ENCODE measurements at places on chromosomes 6 and 20. TPM values are rescaled to one million over a fixed set of nuclear protein-coding genes. Genes with fewer than 3 reads are reported as not detected.

Gene LIME1
- polyA plus RNA-seq: 12.4 TPM

- no peak for DNase-seq
Measured at GRCh38 chr6:83867527-83868161, 8.2 kb downstream of the CYB5R4 start.

GRCh38 chr6:53912661-53913060, 117.9 kb downstream of the LRRC1 start:
- DNase-seq: no peak

DNA sequence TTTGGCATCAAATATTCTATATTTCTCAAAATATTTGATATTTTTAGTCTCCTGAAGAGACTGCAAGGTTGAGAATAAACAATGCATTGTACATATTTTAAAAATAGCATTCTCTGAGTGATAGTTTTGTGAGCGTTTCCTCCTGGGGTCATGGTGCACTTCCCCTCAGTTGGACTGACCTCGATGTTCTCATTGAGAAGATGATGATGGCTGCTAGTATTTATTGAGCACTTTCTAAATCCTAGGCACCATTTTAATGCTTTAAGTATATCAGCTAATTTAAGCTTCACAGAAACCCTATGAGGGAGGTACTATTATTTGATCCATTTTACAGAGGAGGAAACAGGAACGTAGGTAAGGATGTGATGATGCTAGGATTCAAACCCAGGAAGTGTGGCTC, 18.2 kb downstream of the DSE start:
- no peak for DNase-seq

DNA sequence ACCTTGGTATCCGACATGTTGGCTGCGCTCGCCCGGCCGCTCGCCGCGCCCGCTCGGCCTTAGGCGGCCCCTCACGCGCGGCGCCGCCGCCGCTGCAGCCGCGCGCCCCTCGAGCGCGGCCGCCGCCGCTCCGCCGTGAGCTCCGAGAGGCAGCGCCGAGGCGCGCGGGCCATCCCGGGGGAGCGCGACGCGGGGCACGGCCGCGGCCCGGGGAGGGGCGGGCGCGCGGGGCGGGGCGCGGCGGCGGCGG, at the start of gene KIF13A:
Gene KIF13A (minus strand): TSS at position 189 of the 250 bp plus-strand sequence. CDS start 172 bp downstream, at position 17.
- no peak for DNase-seq

DNA sequence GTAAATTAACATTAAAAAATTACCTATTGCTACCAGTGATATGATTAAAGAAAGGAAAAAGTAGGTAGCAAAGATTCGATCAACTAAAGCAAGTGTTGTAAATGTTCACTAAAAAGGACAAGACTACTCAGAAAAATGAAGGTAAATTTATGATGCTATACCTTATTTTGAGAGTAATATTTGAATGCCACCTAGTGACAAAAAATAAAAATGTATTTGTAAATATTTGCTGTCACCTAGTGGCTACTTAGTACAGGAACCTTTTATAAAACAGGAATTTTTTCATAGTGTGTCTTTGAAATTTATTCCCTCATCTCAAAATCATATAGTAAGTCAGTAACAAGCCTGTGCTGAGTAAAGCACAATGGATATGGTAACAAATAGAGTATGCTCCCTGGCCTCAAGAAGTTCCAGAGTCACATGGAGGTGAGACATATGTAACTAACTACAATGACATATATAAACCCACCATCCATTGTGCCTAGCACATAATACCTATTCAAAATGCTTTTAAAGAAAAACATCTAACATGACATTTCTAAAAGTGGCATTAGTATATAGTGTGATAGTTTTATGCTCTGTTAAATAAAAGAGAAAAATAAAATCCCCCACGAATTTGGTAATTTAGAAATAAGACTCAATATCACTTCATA, 193.1 kb upstream of the SIM1 start:
- DNase-seq: peak; percentile 16

DNA sequence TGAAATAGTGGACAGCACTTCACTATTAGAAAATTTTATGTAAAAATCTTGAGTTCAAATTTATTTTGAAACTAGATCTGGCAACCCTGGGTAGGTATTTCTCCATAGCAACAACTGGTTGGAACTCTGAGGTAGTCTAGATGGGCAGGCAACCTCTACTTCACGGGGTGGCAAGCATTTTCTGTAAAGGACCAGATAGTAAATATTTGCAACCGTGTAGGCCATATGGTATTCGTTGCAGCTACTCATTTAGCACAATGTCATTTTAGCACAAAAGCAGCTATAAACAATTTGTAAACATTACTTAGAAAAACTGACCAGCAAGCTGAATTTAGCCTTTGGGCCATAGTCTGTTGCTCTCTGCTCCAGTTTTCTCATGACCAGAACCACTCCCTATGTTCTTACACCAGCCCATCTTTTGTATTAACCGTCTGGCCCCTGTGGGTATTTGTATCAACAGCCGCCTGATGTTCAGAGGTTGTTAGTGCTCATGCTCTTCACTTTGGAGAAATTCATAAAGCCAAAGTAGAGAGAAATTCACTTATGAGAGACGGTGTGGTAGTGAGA, 29.2 kb downstream of the LGSN start:
- DNase-seq: no peak

Gene SOX18
- polyA plus RNA-seq: 8.0 TPM

Gene WFDC12
- polyA plus RNA-seq: not detected

Gene DDR1
- polyA plus RNA-seq: 196 TPM

DNA sequence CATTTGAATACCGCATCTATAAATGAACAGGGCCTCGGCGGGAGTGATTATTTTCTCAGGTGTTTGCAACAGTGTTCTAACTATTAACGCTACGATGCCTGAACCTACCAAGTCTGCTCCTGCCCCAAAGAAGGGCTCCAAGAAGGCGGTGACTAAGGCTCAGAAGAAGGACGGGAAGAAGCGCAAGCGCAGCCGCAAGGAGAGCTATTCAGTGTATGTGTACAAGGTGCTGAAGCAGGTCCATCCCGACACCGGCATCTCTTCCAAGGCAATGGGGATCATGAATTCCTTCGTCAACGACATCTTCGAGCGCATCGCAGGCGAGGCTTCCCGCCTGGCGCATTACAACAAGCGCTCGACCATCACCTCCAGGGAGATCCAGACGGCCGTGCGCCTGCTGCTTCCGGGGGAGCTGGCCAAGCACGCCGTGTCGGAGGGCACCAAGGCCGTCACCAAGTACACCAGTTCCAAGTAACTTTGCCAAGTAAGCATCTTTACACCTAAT, 70.9 kb downstream of the HFE start:
- no peak for DNase-seq

DNA sequence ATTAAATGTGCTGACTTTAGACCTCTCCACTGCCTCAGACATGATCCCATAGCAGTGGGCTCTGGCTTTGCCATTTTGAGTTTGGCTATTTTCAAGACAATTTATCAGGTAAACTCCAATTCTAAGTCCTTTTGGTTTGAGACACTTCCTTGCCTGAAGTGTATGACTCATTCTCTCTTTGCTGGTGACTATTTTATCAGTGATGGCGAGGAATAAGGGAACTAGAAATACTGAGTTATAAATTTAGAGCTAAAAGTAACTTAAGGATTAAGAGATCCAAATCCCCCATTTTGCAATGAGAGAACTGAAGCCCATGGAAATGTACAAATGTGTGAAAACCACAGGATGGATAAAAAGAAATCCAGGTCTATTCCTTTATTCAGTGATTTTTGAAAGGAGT, 30.9 kb upstream of the CD83 start:
- DNase-seq: no peak

DNA sequence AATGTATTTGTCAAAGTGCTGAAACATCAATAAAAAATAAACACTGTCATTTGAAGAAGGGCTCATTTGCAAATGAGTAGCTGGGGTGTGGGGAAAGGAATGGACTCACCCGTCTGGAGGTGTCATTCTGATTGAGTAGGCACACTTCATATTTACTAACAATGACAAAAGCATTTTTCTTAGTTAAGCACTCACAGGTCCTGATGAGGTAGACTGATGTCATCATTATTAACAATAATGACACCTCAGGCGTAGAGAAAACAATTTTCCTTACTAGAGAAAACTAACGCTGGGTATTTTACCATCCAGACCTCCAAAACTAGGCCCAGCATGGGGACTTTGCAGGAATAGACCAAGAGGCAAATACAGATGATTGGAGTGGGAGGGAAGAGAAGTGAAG, 76.0 kb downstream of the UNC5CL start:
- DNase-seq: no peak

- DNase-seq: no peak
Measured at GRCh38 chr6:157645201-157645795, 177.7 kb upstream of the SNX9 start.

Gene ASIP
- 0.40 TPM for polyA plus RNA-seq

Gene LINC00237
- not detected for polyA plus RNA-seq

Gene MAP3K5
- polyA plus RNA-seq: 8.4 TPM

DNA sequence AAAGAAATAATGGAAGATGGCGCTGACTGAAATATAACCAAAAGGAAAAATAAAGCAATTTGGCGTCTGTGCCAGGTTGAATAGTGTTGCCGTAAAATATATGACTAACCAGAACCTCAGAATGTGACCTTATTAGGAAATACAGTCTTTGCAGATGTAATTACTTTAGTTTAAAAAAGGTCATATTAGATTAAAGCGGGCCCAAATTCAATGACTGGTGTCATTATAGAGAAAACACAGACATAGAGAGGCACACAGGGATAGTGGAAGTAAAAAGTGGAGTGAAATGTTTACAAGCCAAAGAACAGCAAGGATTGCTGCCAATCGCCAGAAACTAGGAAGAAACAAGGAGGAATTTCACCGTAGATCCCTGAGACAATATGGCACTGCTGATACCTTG, 521.2 kb downstream of the FRK start:
- DNase-seq: no peak

GRCh38 chr6:128339635-128340450, 180.6 kb downstream of the PTPRK start:
- DNase-seq: peak; percentile 40

DNA sequence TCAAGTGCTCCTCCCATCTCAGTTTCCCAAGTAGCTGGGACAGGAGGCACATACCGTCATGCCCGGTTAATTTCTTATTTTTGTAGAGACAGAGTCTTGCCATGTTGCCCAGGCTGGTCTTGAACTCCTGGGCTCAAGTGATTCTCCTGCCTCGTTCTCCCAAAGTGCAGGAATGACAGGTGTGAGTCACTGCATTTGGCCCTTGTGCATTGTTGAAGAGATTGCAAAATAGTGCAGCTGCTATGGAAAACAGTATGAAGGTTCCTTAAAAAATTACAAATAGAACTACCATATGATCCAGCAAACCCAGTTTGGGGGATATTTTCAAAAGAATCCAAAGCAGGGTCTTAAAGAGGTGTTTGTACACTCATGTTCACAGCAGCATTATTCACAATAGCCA, 69.1 kb downstream of the GJA10 start:
- no peak for DNase-seq

DNA sequence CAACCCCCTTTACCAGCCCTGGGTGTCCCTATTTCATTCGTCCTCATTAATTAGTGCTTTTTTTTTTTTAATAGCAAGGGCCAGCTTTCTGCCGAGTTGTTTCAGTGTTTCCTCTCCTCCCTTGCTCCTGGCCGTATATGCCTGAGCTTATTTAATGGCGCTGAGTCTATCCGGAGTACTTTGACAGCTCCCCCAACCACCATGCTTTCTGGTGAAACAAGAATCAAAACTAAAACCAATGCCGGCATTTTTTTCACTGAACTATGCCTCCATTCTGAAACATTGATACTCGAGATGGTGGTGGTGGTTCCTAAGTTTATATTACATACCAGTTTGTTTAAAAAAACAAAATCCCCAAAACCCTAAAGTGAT, 1.2 kb downstream of the DCBLD1 start:
- peak; percentile 16 for DNase-seq

- no peak for DNase-seq
Measured at GRCh38 chr6:166019214-166019613, 148.4 kb downstream of the TBXT start.

Gene PGC
- not detected for polyA plus RNA-seq

DNA sequence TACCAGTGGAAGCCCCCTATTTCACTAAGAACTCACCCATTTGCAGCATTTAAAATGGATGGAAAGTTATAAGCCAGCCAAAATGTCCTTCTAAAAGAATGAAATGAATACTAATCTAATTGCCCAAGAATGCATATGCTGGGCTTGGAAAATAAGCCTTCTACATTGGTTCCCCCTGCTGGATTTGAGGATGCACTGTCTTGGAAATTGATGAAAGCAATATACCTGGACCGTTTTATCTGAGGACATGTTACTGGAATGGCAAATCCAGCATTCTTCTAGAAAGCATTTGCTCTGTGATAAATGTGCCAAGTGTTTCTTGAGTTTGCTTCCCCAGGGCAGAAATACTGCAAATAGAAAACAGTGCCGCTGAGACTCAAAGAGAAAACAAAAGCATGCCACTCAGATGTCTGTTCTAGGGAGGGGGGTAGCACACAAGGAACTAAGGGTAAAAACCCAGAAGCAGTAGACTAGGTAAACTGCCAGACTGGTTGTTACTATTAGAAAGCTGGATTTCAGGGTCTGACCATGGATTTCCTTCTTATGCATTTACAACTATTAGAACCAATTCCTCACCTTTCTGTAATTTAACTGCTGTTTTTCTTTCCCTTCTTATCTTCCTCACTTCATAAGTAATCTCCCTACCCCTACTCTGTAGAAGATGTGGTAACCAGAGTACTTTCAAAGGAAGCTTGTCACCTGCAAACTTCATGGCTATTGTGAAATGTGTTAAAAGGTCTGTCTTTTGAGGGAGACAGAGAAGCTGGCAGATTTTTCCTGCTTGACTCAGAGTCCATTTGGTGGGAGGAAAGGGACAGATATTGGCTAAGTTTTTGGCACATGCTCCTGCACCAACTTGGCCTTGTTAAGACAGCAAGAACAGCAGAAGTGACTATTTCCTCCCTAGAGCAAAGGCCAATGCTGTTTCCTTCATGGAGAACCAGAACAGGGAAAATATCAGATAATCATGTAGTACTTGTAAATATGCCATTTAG, 642.6 kb downstream of the KIF16B start:
- DNase-seq: peak; percentile 62

Gene SYTL3
- polyA plus RNA-seq: 3.8 TPM

- no peak for DNase-seq
Measured at GRCh38 chr6:98832284-98833056, 1.9 kb upstream of the POU3F2 start.

GRCh38 chr6:5997420-5997987, 9.2 kb downstream of the NRN1 start:
- no peak for DNase-seq

GRCh38 chr6:141925001-141925400, 207.7 kb upstream of the GJE1 start:
- no peak for DNase-seq

Gene VGLL2
- polyA plus RNA-seq: not detected

Gene ARFGAP1
- polyA plus RNA-seq: 83.1 TPM

DNA sequence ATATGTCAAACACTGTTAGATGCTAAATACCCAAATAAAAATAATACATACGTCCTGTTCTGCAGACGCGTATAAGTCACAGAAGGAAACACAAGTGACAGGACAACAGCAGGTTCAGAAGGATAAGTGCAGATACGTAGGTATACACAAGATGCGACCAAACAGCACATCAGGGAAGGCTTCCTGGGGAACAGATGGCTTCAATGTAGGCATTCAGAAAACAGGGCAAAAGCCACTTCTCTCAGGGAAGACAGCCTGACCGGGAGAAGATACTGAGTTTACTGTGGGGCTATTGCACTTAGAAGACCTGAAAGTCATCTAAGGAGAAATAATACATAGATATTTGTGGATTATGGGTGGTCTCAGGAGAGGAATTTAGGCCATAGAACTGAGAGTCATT, 1.9 kb downstream of the HLA-DPA1 start:
- no peak for DNase-seq

Gene GFOD1
- polyA plus RNA-seq: 2.1 TPM

- DNase-seq: peak; percentile 57
Measured at GRCh38 chr6:147909640-147910039, 401.1 kb downstream of the SAMD5 start.

Gene MAS1L
- not detected for polyA plus RNA-seq

Gene PTK6
- 1.7 TPM for polyA plus RNA-seq

GRCh38 chr6:82614518-82614917, 250.9 kb downstream of the TPBG start:
- no peak for DNase-seq
